ENCODE measurements at places on chromosomes 2 and 18.

- DNase-seq: no peak
Measured at GRCh38 chr2:142973160-142973821, 95.8 kb downstream of the KYNU start.

GRCh38 chr2:74822771-74823566, 11.0 kb upstream of the HK2 start:
- no peak for DNase-seq

DNA sequence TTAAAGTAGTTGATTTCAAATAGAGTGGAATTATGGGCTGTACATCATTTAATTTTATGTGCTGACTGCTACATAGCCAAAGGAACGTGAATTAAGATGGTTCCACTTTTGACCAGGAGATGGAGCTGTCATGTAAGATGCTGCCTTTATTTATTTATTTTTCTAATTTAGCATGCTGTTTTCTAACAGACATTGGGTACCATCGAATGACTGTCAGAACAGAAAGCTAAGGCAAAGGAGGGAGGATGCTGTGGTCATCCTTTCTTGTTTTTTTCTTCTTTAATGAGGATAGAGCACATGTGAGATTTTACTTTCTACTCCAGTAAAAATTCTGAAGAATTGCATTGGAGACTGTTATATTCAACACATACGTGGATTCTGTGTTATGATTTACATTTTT, at the start of gene SCN2A:
Gene SCN2A, plus strand, starts transcription at position 185 of the 400 bp plus-strand sequence. CDS start 56,410 bp downstream, outside the sequence.
- DNase-seq: no peak

DNA sequence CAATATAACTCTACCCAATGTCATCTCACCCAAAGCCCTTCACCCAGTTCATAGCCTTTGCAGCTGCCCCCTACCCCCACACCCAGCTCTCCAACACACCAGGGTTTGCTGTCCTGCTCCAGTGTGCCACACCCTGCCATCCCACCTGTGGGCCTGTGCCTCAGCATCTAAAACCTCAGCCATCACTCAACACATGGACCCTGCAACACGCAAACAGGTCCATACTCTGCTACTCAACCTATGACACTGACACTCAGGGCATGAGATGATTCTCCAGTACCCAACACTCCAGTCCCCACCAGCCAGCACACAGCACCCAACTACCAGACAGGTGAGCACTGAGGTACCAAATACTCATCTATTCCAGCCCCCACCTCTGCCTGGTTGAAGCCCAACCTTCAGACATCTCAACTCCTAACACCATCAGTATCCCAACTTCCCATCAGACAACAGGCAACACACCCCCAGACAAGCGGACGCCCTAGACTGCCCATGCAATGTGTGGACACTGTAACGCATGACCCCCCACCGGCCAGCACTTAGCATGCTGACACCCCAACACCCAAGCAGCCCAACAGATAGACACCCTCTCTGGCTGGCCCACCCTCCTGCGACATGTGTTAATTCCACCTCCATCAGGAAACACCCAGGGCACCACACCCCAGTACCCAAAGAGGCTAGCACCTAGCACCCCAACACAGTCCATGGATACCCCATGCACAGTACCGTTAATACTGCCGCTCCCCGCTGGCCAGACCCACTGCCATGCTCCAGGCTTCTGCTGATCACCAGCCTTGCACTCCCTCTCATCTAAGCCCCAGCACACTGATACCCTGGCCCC, 25.0 kb downstream of the ZAP70 start:
- DNase-seq: no peak

DNA sequence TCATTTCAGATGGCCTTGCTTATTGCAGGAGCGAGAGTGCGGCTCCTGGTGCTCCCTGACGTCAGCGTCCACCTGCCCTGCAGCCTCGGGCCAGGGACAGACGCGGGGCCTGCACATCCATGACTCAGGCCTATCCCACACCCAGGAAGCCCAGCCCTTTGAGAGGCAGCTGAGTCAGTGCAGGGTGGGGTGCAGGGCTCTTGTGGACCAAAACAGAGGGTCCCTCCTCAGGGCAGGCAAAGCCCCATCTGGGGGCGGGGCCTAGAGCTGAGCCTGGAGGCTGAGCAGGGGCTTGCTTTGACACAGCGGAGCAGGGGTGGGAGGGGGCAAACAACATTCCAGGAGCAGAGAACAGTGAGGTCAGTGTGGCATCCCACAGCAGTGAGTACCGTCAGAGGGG, 7.7 kb upstream of the ARHGEF4 start:
- no peak for DNase-seq

- DNase-seq: no peak
Measured at GRCh38 chr2:221309892-221310583, 262.1 kb downstream of the EPHA4 start.

- no peak for DNase-seq
Measured at GRCh38 chr2:162487816-162488215, 143.9 kb downstream of the GCA start.

DNA sequence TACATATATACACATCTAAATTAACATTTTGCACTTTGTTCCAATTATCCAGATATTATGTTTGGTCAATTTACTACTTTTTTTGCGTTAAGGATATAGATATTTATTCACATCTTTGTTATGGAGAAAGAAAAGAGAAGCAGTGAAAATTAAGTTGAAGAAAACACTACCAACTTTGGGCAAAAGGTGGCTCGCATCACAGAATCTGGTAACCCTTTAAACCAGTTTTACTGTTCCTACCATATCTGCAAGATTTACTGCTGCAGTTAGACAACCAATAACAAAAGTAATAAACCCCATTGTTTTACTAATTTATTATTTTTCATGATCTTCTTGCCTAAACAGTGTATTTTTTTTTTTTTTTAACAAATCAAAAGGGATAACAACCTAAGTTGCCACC, 53.6 kb downstream of the SMAD2 start:
- DNase-seq: no peak

DNA sequence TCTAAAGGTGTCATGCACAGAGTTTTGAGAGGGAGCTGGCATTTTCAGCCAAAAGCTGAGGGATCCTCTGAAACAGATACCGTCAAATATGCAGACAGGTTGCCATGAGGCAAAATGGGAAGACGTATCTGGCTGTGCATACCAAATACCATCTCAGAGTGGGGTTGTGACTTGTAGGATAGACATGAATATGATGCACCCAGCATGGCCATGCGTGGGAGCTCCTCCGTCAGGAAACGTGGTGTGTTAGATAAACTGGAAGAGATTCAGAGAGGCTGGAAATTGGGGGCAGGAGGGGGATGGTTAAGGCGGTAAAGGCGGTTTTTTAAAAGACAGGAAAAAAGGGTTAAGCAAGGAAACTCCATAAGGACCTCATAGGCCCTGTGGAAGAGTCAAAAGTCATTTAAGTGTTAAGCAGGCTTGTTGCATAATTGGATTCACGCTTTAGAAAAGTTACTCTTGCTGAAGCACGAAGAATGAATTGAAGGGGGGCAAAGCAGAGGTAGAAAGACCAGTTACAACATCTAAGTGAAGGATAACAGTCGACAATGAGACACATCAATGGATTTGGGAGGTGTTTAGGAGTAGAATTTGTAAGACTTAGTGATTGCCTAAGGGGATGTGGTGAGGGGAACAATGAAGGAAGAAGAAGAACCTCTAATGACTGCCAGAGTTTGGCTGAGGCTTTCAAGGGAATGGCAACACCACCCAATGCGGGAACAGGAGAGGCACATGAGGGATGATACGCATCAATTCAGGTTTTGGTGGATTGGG, 139.6 kb upstream of the CTAGE1 start:
- DNase-seq: no peak

- no peak for DNase-seq
Measured at GRCh38 chr2:238790833-238791230, 57.1 kb upstream of the TWIST2 start.

- no peak for DNase-seq
Measured at GRCh38 chr2:175630280-175631244, 371.5 kb downstream of the LNPK start.

DNA sequence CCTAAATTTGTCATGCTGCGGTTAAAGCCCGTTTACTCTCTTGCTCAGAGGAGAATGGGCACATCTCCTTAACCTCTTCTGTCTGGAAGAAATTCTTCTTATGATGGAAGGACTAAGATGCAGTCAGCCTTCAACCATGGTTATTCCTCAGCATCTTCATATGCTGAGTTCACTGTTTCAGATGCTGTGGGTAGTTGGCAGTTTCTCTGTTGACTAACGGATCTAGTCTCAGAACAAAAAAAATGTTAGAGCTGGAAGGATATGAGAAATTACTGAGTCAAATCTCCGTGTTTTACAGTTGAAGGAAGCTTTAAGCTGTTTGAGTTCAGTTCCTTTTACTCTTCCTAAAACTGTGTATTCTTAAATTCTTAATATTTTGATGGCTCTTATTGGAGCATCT, 43.6 kb upstream of the PGAP1 start:
- DNase-seq: no peak

DNA sequence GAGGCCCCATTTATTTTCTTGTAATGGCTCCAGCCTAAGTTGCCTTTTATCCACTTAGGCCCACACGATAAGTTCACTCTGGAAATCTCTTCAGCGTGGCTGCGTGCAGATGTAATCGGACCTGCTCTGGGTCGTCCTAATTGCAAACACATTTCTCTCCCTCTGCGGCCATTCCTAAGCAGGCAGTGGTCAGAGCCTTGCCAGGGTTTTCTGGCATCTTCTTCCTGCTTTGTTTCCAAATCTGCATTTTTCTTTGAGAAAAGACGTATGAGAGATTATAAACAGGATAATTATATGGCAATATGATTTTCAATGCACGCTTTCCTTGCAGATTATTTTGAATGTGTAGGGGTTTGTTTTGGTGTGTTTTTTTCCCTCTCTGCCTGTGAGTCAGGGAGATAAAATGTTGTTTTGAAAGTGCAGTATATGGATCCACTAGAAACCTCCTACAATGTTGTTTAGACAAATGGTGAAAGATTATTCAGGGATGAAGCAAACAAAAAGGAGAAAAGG, 239.4 kb upstream of the TANK start:
- DNase-seq: no peak

- DNase-seq: no peak
Measured at GRCh38 chr2:21057097-21057496, 13.2 kb upstream of the APOB start.
